Amniotic epithelial cell (primary cell): ENCODE measurements at places on chromosomes 1 and 21.

DNA sequence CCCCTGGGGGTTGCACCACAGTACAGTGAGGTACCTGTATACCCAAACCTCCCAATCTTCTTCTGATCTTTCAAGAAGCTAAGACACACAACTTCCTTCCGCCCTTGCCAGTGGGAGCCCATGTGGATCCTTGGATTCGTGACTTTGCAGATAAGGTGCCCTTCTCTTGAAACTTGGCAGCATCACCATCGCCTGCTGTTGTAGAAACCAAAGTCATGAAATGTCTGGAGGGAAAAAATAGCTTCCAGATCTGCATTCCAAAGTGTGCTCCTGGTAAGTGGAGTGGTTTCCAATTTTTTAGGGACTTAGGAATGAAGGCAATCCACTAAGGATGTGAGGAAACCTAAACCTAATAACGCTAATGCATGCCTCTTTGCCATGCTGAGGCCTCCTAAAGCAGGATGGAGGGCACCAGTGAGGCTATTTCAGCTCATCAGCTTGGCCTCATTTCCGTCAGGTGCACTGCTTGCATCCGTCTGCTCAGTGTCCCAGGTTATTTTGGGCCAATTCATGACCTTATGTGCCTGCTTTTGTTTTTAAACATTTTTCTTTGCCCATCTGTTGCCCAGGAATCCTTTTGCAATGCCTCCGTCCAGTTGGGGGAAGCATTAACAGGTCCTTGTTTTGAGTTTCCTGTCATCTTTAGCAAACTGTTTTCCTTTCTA lies 8.2 kb upstream of the EFHD2 start:
- DNase-seq, result no peak

DNA sequence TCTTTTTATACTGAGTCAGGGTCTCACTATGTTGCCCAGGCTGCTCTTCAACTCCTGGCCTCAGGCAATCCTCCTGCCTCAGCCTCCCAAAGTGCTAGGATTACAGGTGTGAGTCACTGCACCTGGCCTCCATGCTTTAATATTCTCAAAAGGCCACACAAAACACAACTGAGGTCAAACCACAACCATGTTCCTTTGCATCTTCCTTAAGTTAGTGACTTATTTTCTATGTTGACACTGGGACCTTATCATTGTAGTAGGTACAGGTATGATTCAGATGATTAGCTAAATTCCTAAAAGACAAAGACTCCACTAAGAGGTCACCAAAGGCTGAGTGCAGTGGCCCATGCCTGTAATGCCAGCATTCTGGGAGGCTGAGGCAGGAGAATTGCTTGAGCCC lies 131.9 kb upstream of the ATP1B1 start:
- no peak for DNase-seq

- DNase-seq, result no peak
Measured at GRCh38 chr1:58745117-58745516, 38.7 kb downstream of the JUN start.

- peak; percentile 50 for DNase-seq
Measured at GRCh38 chr21:34576041-34576511, 38.8 kb downstream of the RCAN1 start.

DNA sequence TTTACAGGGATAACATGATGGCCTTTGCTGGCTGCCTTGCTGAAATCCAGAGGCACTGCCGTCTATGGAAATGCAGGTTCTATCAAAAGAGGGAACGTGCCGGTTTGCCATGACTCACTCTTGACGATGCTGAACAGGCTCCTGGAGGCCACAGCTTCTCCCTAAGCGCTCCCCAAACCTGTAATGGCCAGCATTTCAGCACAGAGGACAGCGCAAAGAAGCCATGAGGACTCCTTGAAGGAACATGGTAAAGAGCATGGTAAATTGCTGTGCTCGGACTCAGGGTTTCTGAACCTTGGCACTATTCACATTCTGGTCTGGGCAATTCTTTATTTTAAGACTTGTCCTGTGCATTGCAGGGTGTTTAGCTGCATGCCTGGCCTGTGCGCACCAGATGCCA lies 217.5 kb downstream of the CAMTA1 start:
- peak; percentile 10 for DNase-seq

DNA sequence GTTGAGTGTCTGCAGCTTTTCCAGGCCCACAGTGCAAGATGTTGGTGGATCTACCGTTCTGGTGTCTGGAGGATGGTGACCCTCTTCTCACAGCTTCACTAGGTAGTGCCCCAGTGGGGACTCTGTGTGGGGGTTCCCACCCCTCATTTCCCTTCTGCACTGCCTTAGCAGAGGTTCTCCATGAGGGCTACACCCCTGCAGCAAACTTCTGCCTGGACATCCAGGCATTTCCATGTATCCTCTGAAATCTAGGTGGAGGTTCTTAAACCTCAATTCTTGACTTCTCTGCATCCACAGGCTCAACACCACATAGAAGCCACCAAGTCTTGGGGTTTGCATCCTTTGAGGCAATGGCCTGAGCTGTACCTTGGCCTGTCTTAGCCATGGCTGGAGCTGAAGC lies 14.3 kb upstream of the DNM3 start:
- no peak for DNase-seq

GRCh38 chr1:117930173-117930447 lies 571 bp downstream of the WDR3 start:
- no peak for DNase-seq

DNA sequence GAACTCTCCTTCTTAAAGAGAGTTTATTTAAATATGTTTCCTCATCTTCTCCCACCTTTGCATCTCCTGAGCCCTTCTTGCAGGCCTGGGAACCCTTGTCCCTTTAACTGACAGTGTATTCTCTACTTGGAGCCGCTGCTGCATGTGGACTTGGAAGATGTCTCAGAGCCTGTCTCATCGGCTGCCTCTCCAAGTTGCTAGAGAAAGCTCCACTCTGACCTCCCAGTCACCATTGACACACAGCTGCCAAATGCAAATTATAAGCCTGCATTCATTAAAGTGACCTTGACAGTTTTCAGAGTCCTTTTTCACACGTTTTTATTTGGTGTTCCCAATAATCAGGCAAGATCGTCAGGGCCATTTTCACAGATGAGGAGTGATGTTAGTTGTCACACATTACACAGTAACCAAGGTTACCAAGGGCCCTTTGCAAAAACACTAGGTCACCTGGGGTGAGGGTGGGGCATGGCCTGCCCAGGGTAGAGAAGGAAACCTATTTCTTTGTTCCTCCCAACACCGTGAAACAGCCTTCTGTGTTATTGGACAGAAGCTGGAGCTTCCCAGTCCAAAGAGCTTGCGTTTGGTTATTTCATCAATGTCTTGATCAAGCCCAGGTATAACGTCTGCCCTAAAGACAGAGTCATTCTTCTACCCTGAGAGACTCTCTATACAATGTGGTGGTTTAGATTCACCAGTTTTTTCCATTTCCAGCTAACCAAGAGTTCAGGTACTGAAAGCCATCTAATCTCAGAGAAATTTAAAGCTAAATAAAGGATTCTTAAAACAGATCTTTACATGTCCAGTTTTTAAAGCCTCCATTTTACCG lies 164.1 kb downstream of the GALNT2 start:
- no peak for DNase-seq

DNA sequence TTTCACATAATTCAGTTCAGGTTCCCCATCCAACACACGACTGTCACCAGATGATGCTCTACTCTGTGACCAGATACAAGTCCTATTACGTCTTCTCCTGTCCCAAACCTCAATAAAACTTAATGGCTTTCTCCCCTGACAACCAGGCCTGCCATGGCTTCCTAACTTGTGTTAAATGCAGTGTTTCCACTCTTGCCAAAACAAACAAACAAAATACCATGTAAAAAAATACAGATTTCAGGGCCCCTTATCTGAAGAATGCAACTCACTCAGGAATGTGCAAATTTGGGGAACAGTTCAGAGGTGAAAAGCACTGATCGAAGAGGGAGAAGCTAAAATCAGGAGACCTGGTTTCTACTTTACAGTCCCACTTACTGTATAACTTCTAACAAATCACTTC lies 863 bp upstream of the NUF2 start:
- DNase-seq, result no peak

DNA sequence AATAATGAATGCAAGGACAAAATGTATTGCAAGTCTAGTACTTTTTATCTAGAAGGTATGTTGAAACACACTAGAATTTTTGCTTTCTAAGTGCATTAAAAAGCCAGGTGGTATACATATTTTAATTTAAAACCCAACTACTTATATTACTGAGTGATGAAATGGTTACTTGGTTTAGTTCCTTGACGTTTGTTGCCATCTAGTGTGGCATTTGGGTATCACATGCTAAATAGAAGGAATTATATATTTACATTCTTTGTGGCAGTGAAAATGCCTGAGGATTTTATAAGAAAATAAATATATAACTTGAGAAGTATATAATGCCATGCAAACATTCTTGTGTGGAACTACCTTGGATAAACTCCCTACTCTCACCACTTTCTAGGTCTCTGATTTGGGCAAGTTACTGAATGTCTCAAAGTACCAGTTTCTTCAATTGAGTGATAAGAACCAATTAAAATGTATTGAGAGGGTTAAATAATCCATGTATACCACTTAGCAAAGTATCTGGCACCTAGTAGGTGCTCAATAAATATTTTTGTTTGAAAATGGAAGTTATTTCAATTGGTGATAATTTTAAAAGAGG lies 69.6 kb downstream of the SDCCAG8 start:
- peak; percentile 61 for DNase-seq

- DNase-seq, result no peak
Measured at GRCh38 chr1:197384471-197384870, 116.4 kb downstream of the CRB1 start.

DNA sequence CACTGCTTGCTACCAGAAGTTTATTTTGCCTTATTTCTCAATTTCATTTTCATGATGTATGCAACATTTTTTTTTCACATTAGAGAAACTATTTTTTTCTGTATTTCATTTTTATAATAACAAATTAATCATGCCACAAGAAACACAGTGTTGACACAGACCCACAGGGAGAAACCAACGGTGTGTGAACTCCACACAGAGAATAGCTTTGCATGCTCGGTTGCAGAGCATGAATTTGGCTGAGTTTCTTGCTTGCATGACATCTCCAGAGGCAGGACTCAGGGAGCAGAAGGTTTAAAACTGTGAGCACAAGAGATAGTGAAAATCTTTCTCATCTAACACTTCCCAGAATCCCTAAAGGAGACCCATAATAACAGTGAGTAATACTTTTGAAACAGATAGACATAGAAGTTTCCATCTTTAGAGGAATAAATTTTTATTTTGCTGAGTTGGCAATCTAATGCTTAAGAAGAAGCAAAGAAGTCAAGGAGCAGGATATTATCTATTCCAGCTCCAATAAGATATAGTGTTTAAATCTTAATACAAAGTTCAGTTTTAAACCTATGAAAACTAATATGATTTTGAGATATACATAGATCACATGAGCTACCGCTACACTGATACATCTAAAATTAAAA lies 890.9 kb downstream of the MRPL39 start:
- DNase-seq, result no peak

GRCh38 chr1:158019171-158019868 lies 25.9 kb downstream of the KIRREL1 start:
- peak; percentile 95 for DNase-seq

DNA sequence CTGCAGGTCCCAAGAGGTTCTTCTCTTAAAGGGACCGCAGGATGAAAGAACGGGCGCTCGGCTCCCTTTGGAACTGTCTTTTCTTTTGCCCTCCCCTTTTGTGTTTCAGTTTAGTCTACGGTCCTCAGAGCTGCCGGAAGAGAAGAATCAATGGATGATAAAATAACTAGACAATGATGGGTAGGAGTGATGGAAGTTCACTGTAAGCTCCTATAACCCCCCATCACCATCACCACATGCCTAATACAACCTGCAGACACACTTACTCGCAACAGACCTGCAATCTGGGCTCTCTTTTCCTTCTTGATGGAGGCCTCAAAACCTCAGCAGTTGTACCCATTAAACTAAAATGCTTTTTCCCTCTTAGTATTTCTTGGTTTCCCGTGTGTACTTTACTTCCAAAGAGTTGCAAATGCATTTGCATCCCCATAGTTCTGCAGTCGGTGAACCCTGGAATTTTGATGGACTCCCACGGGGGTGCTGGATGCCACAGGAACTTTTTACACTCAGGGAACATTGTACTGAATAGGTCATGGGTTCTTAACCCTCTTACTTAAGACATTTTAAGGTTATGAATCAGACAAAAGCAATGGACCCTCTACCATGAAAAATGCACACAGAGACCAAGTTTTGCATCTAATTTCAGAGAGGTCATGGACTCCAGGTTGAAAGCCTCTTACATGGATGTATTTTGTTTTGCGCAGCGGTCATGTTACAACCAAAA lies 633 bp upstream of the RFX5 start:
- DNase-seq, result peak; percentile 32

GRCh38 chr1:3903141-3904005 lies 3.3 kb upstream of the C1orf174 start:
- no peak for DNase-seq

GRCh38 chr21:34567604-34568155 lies 47.2 kb downstream of the RCAN1 start:
- DNase-seq, result no peak

DNA sequence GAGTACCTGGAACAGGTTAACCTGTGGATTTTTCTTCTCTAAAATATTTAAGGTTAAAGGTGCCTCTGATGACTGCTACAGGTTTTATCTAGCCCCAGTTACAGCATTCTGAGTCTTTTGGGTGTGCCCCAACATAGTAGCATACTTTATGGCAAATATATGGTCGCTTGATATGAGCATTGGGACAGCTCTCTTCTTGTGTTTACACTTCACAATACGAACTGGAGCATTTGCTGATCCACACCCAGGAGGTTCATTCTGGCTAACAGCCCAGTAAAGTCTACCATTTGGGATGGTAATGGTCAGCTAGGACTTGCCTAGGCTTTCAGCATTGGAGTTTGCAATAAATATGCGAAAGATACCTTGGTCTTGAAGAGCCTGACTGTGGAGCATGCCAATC lies 101.3 kb downstream of the DISP1 start:
- no peak for DNase-seq

- no peak for DNase-seq
Measured at GRCh38 chr21:45572231-45572630, 30.0 kb upstream of the SLC19A1 start.

- no peak for DNase-seq
Measured at GRCh38 chr1:71778940-71779339, 503.4 kb downstream of the NEGR1 start.

DNA sequence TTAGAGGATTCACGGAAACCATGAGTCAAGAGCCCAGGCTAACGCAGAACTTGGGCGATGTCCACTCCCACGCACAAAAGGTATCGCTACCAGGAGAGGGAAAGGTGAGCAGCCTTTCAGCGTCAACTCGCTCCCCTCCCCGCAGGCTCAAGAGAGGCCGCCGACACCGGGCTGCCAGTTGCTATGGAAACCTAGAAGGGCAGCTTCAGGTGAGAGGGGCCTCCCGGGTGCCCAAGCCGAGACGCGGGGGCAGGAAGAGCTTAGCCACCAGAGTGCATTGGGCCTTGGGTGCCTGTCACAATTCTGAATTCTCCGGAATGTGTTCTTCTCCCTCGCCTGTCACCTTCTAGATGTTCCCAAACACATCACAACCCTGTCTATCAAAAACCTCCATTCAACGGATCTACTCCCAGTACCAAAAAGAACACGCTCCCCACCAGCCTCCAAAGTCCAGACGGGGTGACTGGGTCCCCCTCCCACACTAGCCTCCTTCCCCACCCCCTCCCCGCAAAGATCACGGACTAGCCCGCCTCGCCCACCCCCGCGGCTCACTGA lies 694 bp downstream of the MEAF6 start:
- no peak for DNase-seq

GRCh38 chr1:57162607-57163261 lies 196.9 kb upstream of the C8B start:
- DNase-seq, result no peak
